ENCODE measurements at places on chromosomes 7 and 10.

DNA sequence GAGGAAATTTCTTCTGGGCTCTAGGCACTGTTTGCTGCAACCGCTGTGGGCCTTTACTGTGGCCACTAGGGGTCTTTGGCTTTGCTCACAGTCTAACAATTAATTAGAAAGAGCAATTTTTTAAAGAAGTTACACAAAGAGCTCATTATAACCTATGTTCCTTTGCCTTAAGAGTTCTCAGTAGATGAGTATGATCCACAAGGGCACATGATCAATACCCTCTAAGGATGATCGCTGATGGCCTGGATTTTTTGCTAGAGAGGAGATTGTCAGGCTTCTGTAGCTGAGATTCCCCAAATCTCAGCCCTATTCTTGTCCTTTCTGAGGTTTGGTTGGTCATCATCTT, 80.8 kb upstream of the RHOBTB1 start:
- no peak for DNase-seq

GRCh38 chr10:62870866-62871265, 54.7 kb upstream of the EGR2 start:
- DNase-seq: no peak

DNA sequence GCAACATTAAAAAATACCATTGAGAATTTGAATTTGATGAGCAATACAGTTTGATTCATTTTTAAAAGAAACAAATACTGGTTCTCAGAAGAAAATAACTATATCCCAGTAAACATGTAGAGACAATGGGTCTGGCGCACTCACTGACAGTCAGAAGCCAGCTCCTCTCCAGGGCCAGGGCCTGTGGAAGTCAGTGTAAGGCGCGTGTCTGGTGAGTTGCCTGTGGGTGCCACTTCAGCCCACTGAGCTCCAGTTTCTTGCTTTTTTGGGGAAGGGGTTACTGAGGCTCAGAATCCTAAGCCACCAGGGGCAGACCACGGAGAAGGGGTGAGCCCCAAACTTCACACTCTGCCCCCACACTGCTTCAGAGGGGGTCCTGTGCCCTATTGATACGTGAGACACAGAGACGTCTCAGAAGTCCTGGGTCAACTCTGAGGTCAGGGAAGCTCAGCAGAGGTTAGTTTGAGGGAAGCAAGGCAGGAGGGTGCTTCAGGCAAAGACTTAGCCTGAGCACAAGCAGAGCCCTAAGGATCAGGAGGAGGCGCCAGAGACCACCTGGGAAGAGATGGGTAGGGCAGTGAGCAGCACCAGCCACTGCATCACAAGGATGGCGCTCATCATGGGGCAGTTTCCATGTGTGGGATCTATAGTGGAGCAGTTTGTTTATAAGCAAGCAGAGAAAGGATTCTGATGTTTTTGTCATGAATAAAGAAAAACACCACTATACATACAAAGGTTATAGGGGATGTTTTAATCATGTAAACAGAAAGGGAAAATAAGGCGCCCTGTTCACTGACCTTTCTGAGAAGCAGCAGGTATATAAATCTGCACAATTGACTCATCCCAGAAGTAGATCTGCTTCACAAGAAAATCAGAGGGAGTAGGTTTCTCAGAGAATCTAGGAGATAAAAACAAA, 95.7 kb downstream of the PKD1L1 start:
- no peak for DNase-seq

GRCh38 chr10:74145133-74145532, 5.5 kb downstream of the AP3M1 start:
- DNase-seq: no peak

GRCh38 chr7:89145801-89146200, 350.3 kb upstream of the TEX47 start:
- DNase-seq: no peak

GRCh38 chr10:132811891-132812481, 26.0 kb upstream of the NKX6-2 start:
- DNase-seq: peak; percentile 62

GRCh38 chr10:32481606-32482005, 35.7 kb downstream of the CCDC7 start:
- DNase-seq: no peak

- DNase-seq: no peak
Measured at GRCh38 chr7:98205162-98205845, 5.9 kb upstream of the BHLHA15 start.

- DNase-seq: no peak
Measured at GRCh38 chr10:14613588-14613920, 161.1 kb downstream of the FAM107B start.

DNA sequence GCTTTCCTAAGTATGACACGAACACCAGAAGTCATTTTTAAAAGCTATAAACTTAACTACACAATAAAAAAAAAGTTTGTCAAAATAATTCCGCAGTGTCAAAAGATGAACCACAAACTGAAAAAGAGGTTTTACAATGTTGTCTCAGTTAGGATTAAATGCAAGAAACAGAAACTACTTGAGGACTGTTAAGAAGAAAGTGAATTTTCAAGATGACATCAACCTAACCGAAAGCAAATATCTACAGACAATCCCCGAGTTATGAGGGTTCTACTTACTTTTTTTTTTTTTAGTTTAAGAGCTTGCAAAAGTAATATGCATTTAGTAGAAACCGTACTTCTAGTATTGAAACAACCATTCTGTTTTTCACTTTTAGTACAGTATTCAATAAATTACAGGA, 62.3 kb downstream of the TFPI2 start:
- DNase-seq: no peak

DNA sequence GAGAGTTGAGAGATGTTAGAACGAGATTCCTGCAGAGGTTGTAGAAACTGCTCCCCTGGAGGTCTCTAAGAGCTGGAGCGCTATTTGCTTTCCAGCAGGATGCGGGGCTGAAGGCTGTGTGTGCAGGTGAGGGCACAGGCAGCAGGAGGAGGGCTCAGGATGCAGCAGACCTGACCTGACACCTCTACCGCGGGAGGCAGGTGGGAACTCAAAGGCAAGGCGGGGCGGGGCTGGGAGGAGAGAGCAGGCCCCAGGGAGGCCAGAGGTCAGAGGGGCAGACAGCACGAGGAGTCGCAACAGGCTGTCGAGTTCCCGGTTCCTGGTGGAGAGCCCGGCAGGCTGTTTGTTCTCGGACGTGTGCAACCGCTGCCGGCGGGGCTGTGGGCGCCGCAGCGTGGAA, 7.9 kb upstream of the CRTAC1 start:
- no peak for DNase-seq

DNA sequence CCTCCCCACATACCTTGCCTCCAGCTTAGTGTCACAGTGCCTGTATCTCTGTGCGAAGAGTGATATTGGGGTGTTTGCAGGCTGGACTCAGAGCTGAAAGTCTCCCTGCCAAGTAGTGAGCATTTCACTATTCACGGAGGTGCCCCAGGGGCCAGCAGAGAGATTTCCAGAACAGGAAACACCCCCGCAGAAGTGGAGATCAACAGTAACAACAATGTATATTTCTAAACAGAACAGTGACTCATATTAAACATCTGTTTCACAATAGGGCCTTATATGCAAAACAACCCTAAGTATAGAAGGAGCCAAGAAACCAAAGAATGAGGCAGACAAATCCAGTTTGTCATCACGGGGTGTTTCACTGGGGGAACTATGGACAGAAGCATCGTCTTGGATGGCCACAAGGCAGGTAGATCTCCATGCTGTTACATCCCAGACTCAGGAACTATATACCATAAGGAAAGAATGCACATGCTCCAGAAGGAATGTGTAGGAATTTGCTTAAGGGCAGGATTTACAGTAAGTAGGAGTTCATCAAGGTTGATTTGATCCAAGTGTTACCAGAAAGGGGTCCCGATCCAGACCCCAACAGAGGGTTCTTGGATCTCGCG, 29.3 kb upstream of the CCL24 start:
- DNase-seq: no peak

GRCh38 chr10:58444321-58444720, 59.1 kb downstream of the TFAM start:
- DNase-seq: no peak

DNA sequence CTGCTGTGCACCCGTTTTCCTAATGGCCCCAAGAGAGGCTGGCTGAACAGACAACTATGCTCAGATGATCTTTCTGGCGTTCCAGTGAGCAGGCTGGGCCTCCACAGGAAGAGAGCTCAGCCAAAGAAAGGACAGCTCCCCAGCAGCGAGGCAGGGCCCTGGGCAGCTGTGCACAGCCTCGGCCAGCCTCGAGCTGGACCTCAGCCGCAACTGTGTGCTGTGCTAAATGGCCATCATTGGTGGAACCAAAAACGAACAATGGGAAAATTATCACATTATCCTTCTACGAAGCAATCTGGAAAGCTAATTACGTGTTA, 97.5 kb downstream of the CTBP2 start:
- DNase-seq: no peak

DNA sequence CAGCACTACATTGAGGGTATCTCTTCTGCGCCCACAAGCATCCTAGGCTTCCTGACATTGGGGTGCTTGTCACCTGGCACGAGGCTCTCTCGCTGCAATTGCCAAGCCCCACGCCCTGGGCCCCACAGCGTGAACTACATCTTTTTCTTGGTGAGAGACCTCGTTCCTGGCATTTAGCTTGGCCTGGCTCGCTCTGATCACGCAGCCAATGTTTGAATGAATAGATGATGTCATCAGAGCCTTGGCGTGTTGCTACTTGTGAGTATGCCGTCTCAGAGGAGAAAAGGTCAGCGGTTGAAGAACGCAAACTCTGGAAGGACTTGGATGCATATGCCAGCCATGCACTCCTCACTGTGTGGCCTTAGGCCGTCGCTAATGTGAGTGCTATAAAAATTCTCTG, 150.2 kb upstream of the AUTS2 start:
- no peak for DNase-seq

DNA sequence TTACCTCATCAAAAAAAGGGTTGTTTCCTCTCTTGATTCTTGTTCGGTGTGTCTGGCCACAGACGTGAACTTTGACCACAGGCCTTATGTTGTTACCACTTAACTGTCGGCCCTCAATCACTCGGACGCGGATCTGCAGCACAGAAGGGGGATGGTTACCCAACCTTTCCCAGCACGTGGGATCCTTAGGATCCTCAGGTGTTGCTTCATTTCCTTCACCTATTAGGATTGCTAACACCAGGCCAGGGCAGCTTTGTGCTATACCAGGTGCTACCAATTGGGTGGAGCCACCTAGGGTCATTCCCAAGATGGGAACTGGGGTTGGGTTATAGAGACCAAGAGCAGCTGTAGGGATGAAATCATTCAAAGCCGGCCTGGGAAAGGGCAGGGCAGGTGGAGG, 73.4 kb downstream of the MYOF start:
- DNase-seq: no peak

- DNase-seq: no peak
Measured at GRCh38 chr7:142832417-142832816, 22.5 kb upstream of the EPHB6 start.

DNA sequence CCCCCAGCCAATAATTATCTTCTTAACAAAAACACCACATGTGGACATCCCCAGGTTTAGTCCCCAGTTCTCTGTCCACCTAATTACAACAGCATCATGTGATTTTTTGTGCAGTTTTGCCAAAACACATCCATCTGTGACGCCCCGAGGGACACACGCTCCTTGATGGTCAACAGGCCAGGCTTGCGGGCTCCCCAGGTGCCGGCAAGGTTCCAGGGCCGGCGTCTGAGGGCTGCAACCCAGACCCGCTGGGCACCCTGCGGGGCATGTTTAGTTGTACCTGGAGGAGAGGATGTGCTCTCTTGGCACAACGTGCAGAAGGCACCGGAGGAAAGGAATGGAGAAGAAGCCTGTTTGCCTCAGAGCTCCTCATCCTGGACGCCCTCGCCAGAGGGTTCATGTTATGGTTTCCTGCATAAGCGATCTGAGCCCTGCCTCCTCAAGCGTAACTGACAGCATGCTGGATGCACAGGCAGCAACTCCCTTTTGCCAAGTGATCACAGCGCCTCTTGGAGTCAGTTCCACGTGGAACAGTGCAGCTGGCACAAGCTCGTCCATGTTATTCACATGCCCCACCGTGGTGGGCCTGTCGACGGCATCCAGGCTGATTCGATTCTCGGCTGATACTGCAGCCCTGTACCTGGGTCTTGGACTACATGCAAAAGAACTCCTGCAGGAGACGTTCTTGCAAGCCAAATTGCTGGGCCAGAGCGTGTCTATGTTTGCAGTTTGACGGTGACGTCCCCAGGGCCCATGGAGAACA, 41.6 kb downstream of the JAKMIP3 start:
- peak; percentile 72 for DNase-seq

DNA sequence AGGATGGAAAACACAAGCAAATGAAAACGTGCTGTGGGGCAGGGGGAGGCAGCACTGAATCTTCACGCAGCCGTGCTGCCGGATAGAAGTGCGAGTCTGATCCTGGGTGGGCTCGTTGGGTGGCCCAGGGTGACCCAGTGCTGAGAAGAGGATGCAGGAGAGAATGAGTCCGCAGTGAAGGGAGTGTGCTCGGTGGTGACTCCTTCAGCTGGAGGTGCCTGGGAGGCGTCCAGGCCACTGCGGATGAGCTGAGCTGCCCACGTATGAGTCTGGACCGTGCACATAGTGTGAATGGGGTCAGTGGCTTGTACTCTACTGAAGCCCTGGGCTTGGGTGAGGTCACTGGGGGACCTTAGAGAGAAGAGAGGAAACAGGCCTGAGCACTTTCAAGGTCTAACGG, 190.0 kb upstream of the MGMT start:
- no peak for DNase-seq

DNA sequence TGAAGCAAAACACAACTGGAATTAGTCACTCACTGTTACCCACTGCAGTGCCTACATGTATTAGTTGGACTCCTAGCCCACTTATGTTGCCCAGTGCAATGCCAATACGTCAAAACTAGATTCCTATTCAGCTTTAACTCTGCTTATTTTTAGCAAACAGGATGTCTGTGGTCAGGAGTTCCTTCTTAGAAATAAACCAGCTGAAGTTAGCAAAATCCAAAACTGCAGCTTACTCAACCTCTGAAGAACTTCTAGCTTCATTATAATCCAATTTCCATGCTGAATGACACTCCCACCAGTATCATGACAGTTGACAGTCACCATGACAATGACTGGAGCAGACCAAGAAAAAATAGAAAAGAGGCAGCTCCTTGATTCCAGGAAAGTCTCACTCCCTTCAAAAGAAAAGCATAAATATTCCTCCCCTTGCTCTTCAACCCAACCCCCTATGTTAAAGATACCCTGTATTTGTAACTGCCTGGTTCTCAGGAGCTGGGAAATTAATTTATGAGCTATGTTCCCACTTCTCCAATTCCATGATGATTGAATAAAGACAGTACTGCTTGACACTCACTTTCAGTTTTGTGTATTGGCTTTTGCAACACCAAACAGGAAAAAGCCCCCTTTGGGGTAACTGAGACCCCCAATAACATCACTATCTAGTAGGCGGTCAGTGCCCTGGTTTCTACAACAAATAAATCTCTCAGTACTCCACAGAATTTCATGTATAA, 327.4 kb downstream of the SORCS1 start:
- no peak for DNase-seq

GRCh38 chr10:68155615-68156210, 46.4 kb downstream of the MYPN start:
- DNase-seq: no peak

DNA sequence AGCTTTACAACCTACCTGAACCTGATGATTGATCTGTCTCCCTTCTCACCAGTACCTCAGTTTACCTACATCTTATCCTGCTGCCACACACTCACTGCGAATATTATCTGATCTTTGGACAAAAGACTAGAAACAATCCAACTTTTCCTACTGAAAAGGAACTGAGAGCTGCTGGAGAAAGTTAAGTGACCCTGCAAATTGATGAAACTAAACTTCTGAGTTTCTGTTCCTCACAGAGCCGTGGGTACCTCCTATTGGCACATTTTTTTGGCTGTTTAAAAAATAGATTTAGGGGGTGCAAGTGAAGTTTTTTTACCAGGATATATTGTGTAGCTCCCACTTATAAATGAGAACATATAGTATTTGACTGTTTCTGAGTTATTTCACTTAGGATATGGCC, 66.0 kb upstream of the STARD3NL start:
- no peak for DNase-seq
